ENCODE measurements at places on chromosomes 4 and X. TPM values are rescaled to one million over a fixed set of nuclear protein-coding genes. Genes with fewer than 3 reads are reported as not detected.

DEFB131A gene
- total RNA-seq: not detected

SLC9B1 gene
- total RNA-seq: 4.3 TPM

F11 gene
- not detected for total RNA-seq

DNA sequence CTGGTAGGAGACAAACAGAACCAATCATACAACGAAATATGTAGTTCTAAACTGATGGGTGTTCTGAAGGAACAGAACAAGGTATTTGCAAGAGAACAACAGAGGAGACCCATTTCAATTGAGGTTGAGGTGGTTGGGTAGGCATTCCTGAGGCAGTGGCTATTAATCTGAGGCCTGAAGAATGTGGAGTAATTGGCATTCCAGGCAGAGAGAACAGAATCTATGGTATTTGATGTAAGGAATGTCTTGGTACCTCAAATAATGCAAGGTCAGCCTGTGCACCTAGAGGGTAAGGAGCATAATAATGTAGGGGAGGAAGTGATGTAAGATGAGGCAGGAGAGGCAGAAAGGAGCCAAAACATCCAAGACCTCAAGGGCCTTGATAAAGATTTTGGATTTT lies 109.5 kb upstream of the TEX13C start:
- H3K4me1 ChIP-seq: peaks cover 4% of the 10 kb centered on the region
- no peaks in the 10 kb centered on the region for H3K36me3 ChIP-seq
- DNase-seq: no peak
- no peak overlapping the region for H3K27ac ChIP-seq
- H3K4me3 ChIP-seq: no peak overlapping the region
- H3K27me3 ChIP-seq: peaks cover 20% of the 10 kb centered on the region

- no peak overlapping the region for H3K4me3 ChIP-seq
- no peak for DNase-seq
- no peak overlapping the region for H3K27ac ChIP-seq
- no peaks in the 10 kb centered on the region for H3K27me3 ChIP-seq
Measured at GRCh38 chr4:184895012-184895695, 69.4 kb upstream of the ACSL1 start.

GRCh38 chr4:21790438-21791029 lies 158.0 kb downstream of the KCNIP4 start:
- no peaks in the 10 kb centered on the region for H3K27me3 ChIP-seq
- DNase-seq: no peak
- H3K27ac ChIP-seq: no peak overlapping the region
- H3K4me3 ChIP-seq: no peak overlapping the region
- no peaks in the 10 kb centered on the region for H3K4me1 ChIP-seq

DNA sequence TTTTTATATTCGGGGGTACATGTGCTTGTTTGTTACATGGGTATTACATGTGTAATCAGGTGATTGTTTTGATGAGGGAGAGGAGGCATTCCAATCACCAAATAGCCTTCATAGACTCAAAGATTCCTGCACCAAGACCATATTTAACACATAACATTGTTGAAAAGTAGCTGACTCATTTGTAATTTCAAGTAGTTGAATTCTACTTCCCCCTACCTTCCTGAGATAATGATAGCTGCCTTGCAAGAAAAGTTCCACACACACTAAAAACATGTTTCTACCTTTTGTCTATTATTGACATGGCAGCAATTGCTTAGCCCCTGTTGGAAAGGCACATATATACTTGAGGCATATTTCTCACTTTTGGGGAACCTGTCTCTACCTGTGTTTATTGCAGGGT lies 16.1 kb downstream of the PGAM4 start:
- H3K4me3 ChIP-seq: no peak overlapping the region
- no peak overlapping the region for H3K27ac ChIP-seq
- no peaks in the 10 kb centered on the region for H3K4me1 ChIP-seq
- no peak for DNase-seq
- no peaks in the 10 kb centered on the region for H3K36me3 ChIP-seq

GRCh38 chr4:40514497-40514951 lies 115.1 kb downstream of the RBM47 start:
- H3K27ac ChIP-seq: no peak overlapping the region
- no peak overlapping the region for H3K4me3 ChIP-seq
- no peak for DNase-seq
- no peaks in the 10 kb centered on the region for H3K4me1 ChIP-seq

Measured in thymus (tissue), 14 donors.